ENCODE measurements at places on chromosomes 4 and X.
A peak's percentile ranks its signal among the peaks of the same experiment; 100 is the strongest.

GRCh38 chr4:130468340-130468739 is 1372.4 kb downstream of the C4orf33 start:
- no peak for DNase-seq

DNA sequence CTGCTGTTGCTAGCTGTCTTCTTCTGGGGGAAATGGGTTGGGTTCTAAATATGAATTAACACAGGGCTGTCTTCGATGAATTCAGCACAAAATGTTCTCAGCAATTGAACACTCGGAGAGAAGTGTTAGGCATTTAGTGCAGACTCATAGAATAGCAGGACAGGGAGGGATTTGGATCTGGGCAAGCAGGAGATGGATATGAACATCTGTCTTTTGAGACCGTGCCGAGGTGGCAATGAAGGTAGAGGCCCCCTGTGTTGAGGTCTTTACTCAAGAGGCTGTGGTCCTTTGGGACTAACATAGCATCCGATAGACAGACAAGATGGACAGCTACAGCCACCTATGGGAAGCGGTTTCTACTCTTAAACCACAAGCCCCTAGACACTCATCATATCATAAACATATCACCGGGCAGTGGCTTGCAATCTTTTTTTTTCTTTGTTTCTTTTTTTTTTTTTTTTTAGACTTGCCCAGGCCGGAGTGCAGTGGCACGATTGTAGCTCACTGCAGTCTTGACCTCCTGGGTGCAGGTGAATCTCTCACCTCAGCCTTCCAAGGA is 6.7 kb downstream of the CD99 start:
- DNase-seq: no peak

DNA sequence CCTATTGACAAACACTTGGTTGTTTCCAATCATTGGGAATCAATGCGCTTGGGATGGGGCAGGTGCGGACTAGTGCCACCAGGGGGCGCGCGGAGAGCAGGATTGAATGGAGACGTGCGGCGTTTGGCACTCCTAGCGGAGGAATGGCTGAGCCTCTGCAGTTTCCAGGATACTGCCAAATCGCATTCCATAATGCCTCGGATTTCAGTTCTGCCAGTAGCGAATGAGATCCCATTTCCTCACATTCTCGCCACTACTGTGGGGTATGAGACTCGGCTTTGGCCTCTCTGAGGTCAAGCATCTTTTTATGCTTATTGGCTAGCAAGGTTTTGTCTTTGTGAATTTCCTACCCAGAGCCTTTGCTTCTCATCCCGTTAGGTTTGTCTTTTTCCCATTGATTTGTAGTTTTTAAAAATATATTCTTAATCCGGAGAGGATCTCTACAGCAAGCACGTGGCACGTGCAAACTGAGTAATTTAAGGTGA is 28.7 kb downstream of the CLDN34 start:
- DNase-seq: peak; percentile 73

GRCh38 chr4:29043411-29043810 is 1676.8 kb upstream of the PCDH7 start:
- no peak for DNase-seq

DNA sequence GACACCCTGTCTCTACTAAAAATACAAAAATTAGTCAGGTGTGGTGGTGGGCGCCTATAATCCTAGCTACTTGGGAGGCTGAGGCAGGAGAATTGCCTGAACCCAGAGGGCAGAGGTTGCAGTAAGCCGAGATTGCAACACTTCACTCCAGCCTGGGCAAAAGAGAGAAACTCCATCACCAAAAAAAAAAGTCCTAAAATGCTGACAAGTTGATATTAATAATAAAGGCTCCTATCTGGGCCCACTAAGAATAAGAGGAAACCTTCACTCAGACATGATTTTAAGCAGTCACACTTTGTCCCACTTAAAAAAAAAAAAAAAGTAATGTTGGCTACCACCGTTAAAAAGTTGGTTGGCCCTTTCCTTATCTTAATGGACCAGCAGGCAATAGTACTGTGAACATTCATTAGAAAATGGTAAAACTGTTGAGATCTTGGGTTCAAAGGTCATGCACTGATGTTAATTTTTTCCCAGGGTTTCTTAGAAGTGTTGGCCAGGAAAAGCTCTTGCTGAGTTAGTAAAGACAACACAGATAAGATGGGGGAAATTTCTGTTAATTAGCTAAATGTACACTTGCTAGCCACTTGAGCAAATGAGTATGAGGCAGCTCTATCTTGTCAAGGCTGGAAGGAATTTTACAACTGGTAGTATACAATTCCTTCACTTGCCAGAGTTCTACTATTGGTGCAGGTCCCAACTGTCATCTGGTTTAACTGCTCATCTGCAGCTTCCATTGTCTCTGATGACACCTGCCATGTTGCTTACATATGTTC is 43.6 kb upstream of the BMP2K start:
- DNase-seq: no peak

DNA sequence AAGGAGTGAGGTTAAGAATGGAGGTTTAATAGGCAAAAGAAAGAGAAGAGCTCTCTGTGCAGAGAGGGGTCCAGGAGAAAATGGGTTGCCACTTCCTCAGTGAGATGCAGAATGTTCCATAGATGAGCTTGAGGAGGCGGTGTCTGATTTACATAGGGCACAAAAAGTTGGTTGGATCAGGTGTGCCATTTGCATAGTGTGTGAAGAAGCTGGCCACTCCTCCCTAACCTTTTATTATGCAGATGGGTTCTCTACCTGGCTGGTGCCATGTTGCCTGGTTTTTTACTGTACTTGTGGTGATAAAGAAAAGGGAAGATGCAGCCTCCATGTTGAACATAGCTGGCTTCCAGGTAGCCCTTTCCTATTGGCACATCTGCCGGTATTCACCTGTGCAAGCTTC is 27.3 kb downstream of the SUPT20HL1 start:
- no peak for DNase-seq

DNA sequence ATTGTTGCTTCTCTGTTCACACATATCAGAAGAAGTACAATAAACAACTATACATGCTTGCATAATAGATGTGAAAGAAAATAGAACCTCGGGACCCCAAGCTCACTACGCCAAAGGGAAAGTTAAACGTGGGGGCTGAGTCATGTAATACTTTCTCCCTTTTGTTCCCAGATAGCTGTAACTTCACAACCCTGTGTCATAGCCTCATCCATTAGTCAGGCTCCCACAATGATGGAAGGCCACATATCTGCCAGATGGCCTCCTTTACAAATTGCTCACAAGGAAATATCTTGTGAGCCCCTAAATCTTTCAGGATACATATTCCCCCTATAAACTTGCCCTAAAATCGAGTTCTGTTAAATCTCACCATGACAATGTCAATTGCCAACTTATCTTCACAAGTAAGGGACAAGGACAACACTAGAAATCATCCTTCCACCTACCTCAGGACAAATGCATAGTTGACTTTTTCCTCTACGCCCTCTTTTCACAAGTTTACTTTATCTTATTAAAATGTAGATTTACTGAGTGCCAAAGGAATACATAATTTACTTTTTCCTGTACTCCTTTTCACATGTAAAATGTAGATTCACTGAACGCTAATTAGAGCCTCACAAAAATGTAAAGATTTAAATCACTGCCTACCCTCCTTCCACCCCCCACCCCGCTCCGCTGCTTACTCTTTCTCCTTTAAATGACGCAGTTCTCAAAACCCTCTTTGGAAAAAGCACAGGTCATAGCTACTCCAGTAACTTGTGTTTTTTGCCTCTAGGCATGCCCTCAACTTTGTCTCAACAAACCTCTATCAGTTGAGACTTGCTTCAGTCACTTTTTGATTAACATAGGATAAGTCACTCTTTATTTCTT is 477.1 kb downstream of the DTHD1 start:
- DNase-seq: no peak

GRCh38 chrX:38036466-38036865 is 30.1 kb downstream of the SYTL5 start:
- no peak for DNase-seq

DNA sequence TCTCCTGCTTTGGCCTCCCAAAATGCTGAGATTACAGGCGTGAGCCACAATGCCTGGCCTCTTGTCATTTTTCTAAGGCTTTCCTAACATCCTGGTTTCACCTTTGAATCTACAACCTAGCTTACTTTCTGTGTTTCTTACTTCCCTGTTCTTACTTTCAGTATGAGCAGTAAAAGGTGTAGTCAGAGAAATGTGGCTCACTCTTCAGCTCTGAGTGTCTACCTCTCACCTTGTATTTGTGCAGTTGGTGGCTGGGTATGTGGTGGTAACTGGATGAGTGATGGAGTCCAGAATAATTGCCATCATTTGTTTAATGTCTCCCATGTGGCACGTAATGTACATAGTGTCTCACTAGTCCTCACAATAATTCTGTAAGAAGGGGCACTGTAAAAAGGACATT is 19.1 kb upstream of the CXCL11 start:
- peak; percentile 10 for DNase-seq

DNA sequence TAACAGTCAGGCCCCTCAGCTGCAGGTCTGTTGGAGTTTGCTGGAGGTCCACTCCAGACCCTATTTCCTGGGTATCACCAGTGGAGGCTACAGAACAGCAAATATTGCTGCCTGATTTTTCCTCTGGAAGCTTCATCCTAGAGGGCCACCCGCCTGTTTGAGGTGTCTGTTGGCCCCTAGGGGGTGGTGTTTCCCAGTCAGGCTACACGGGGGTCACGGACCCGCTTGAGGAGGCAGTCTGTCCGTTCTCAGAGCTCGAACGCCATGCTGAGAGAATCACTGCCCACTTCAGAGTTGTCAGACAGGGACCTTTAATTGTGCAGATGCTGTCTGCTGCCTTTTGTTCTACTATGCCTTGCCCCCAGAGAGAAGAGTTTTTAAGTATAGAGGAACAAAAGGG is 160.8 kb downstream of the DKK2 start:
- no peak for DNase-seq

GRCh38 chr4:41748571-41749475 is at the start of gene PHOX2B:
PHOX2B (minus strand) TSS chr4:41748725; CDS start chr4:41748610, 115 bp downstream.
- DNase-seq: no peak

DNA sequence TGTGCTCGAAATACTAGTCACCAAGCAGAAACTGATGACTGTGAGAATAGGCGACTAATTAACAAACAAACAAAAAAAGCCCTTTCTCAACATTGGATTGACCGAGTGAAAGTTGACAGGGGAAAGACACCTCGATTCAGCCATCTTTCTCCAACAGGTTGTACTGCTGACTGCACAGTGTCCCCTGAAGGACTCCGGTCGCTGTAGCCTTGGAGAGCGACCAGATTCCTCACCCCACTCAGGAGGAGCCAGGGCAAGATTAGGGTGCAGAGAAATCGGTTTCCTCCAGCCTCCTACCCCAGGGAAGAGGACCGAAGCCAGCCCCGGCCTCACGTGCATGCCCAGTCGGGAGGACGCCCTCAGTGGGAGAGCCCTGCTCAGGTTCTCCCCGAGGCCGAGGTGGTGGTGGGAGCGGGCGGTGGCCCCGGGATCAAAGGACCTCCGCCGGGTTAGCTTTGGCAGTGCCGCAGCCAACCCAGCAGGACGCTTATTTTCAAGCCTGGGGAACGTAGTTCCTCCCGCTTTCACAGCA is 1.1 kb upstream of the RAP1GDS1 start:
- peak; percentile 40 for DNase-seq

DNA sequence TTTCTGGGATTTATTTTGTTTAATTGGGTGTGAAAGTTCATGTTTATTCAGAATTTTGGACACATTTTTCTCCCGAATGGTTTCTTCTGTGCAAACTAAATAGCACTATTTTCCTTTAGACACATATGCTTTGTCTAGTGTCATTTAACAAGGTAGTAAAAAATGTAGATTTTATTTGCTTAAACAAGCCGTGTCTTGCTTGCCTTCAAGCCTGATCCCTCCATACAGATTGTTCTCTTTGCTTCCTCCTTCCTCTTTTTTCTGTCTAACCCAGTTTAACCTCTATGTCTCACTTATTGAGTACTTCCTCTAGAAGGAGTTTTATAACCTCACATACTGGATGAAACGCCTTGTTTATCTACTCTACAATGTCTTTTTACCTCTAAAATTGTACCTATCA is 211.8 kb downstream of the NPFFR2 start:
- no peak for DNase-seq

GRCh38 chr4:38667085-38667893 is 3.3 kb downstream of the KLF3 start:
- peak; percentile 62 for DNase-seq

DNA sequence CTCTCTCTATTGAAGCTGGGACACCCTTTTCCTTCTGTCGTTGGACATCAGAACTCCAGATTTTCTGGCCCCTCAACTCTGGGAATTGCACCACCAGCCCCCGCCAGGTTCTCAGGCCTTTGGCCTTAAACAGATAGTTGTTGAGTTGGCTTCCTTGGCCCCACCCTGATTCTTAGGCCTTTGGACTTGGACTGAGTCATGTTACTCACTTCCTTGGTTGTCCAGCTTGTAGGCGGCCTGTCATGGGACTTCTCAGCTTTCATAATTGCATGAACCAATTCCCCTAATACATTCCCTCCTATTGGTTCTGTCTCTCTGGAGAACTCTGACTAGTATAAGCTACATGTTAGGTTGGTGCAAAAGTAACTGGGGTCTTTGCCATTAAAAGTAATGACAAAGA is 195.7 kb downstream of the GPAT3 start:
- DNase-seq: no peak

DNA sequence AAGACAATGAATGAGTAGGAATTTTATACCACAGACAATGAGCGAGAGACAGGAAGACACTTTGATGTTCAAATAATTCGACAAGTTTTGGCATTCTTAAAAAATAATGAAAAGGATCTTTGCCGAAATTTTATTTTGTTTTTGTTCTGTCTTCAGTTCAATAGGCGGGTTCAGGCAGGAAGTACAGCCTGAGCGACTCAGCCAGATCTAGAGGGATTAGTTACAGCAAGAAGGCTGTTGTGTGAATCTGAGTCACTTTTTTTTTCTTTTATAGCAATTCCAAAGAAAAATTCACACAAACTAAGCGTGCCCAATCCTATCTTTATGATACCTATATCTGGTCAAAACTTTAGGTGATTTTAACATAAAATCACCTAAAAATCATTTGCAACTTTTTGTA is 505.4 kb upstream of the FAM241A start:
- DNase-seq: no peak

GRCh38 chrX:150363561-150364346 is 637 bp downstream of the MAMLD1 start:
- DNase-seq: no peak

Data from activated CD4-positive, alpha-beta T cell treated with anti-CD3 and anti-CD28 coated beads, Interleukin-2, amount 10 ng/mL, durations not matched to agents 7 days and 5 days (primary cell).